Peyer's patch (tissue), 4 donors: ENCODE measurements at places on chromosomes 2 and 18. TPM values are rescaled to one million over a fixed set of nuclear protein-coding genes. Genes with fewer than 3 reads are reported as not detected.

Gene CYP27A1
- 68.5 TPM for total RNA-seq

Gene MTCL1
- 27.2 TPM for total RNA-seq

Gene DGKD
- 172 TPM for total RNA-seq

Gene HOXD8
- 4.6 TPM for total RNA-seq

Gene MDH1B
- total RNA-seq = 0.40 TPM

Gene PLA2R1
- total RNA-seq = 28.3 TPM

Gene TTLL4
- total RNA-seq = 44.7 TPM

Gene REG1B
- 107 TPM for total RNA-seq

Gene NAT8
- total RNA-seq = not detected

Gene GKN1
- total RNA-seq = not detected

Gene KIAA2012
- 0.27 TPM for total RNA-seq

Gene COL5A2
- 10.2 TPM for total RNA-seq

- peak overlapping the region; percentile 99 for H3K4me3 ChIP-seq
- DNase-seq = peak; percentile 53
- peak overlapping the region; percentile 84 for H3K27ac ChIP-seq
- peaks cover 5% of the 10 kb centered on the region for H3K36me3 ChIP-seq
- peaks cover 23% of the 10 kb centered on the region for H3K4me1 ChIP-seq
Measured at GRCh38 chr18:79950515-79951341, 725 bp downstream of the SLC66A2 start.

- H3K4me1 ChIP-seq = no peaks in the 10 kb centered on the region
- no peaks in the 10 kb centered on the region for H3K27me3 ChIP-seq
- DNase-seq = peak; percentile 75
- peak within 1 kb of the TSS; percentile 96 for H3K27ac ChIP-seq
- peak within 1 kb of the TSS; percentile 51 for H3K4me3 ChIP-seq
- no peaks in the 10 kb centered on the region for H3K36me3 ChIP-seq
Measured at GRCh38 chr18:32018331-32019250, at the start of gene RNF125. TSS of gene RNF125 (plus strand) at chr18:32018825. CDS start at chr18:32018864, 39 bp downstream.

GRCh38 chr2:213032607-213033006, 118.8 kb downstream of the IKZF2 start:
- no peaks in the 10 kb centered on the region for H3K4me1 ChIP-seq
- H3K27me3 ChIP-seq = no peaks in the 10 kb centered on the region
- H3K36me3 ChIP-seq = no peaks in the 10 kb centered on the region
- H3K27ac ChIP-seq = no peak overlapping the region
- DNase-seq = no peak

DNA sequence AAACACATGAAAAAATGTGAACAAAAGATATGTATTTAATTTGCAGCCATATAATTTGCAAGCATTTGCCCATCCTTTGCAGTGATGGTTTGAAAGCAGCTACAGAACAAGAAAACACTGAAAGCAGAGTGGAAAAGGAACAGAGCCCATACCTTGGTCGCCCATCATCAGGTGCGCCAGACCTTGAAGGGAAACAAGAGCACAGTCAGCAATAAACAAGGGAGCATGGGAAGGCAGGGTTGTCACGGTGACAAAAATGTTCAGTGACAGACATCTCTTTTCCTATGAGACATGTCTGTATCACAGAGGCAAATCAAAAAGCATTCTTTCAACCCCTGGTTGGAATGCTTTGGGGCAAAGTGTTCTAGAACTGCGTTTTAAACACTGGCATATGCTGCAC, 109.4 kb downstream of the NRXN1 start:
- no peaks in the 10 kb centered on the region for H3K4me1 ChIP-seq
- H3K4me3 ChIP-seq = no peak overlapping the region
- DNase-seq = no peak
- no peak overlapping the region for H3K27ac ChIP-seq

GRCh38 chr18:26960911-26961310, 95.4 kb upstream of the AQP4 start:
- no peak for DNase-seq
- H3K27ac ChIP-seq = no peak overlapping the region
- H3K4me3 ChIP-seq = no peak overlapping the region
- no peaks in the 10 kb centered on the region for H3K4me1 ChIP-seq
- H3K27me3 ChIP-seq = no peaks in the 10 kb centered on the region

GRCh38 chr2:160561551-160562295, 68.1 kb upstream of the RBMS1 start:
- H3K4me3 ChIP-seq = no peak overlapping the region
- H3K4me1 ChIP-seq = no peaks in the 10 kb centered on the region
- no peaks in the 10 kb centered on the region for H3K27me3 ChIP-seq

DNA sequence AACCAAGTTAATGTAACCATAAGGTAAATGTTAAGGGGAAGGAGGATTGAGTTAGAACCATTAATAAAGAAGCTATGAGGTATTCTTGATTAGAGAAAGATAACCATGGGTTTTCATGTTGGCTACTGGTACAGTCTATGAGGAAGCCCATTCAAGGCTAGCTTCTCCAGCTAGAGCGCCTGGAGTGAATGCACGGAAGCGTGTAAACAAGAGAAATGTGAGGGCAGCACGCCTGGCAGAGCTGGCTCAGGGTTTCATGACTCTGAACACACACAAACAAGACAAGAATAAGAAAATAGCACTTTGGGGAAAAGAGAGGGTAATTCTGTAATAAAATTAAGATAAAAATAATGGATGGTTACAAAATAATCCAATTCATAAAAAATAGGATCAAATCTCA, 255.3 kb downstream of the PDE11A start:
- H3K27me3 ChIP-seq = no peaks in the 10 kb centered on the region
- no peaks in the 10 kb centered on the region for H3K36me3 ChIP-seq
- H3K4me1 ChIP-seq = no peaks in the 10 kb centered on the region
- no peak overlapping the region for H3K4me3 ChIP-seq
- DNase-seq = no peak

- no peak overlapping the region for H3K4me3 ChIP-seq
- no peaks in the 10 kb centered on the region for H3K36me3 ChIP-seq
- H3K27me3 ChIP-seq = no peaks in the 10 kb centered on the region
- no peaks in the 10 kb centered on the region for H3K4me1 ChIP-seq
- no peak for DNase-seq
- H3K27ac ChIP-seq = no peak overlapping the region
Measured at GRCh38 chr2:189409131-189409530, 32.1 kb upstream of the WDR75 start.

DNA sequence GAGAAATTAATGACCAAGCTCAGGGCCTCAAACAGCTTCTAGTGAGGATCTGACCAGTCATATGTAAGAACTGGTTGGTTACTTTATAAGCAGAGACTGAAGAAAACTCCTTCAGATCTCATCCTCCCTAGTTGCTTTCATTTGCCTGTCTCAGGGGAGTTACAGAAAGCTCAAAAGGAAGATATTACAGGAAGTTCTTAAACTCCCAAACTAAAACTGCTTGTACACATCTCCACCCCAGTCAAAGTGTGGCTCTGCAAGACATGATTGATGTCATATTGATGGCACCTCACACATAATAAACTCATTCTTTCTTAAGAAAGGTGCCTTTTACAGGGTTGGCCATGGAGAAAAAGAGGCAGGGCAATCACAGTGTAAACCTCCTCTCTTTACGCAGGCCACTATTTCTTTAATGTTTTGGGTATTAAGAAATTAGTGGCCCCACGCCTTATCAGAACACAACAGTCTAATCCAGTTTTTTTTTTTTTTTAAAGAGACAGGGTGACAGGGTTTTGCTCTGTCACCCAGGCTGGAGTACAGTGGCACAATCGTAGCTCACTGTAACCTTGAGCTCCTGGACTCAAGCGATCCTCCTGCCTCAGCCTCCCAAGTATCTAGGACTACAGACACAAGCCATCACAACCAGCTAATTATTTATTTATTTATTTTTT, 62.6 kb upstream of the STK17B start:
- peaks cover 23% of the 10 kb centered on the region for H3K4me1 ChIP-seq
- DNase-seq = peak; percentile 46
- H3K4me3 ChIP-seq = no peak overlapping the region
- no peaks in the 10 kb centered on the region for H3K27me3 ChIP-seq

- no peaks in the 10 kb centered on the region for H3K27me3 ChIP-seq
- H3K36me3 ChIP-seq = no peaks in the 10 kb centered on the region
- no peak overlapping the region for H3K27ac ChIP-seq
Measured at GRCh38 chr2:230160112-230160660, 59.6 kb downstream of the SP110 start.

GRCh38 chr2:9287400-9288045, 80.9 kb downstream of the ASAP2 start:
- no peaks in the 10 kb centered on the region for H3K27me3 ChIP-seq
- no peak for DNase-seq
- no peaks in the 10 kb centered on the region for H3K36me3 ChIP-seq

GRCh38 chr2:180314086-180314485, 307.0 kb upstream of the CWC22 start:
- H3K36me3 ChIP-seq = no peaks in the 10 kb centered on the region
- H3K4me1 ChIP-seq = no peaks in the 10 kb centered on the region
- DNase-seq = no peak
- no peaks in the 10 kb centered on the region for H3K27me3 ChIP-seq
- H3K27ac ChIP-seq = no peak overlapping the region

- no peak overlapping the region for H3K4me3 ChIP-seq
- no peak for DNase-seq
- H3K4me1 ChIP-seq = no peaks in the 10 kb centered on the region
- no peaks in the 10 kb centered on the region for H3K36me3 ChIP-seq
- H3K27me3 ChIP-seq = no peaks in the 10 kb centered on the region
Measured at GRCh38 chr2:230473378-230473777, 57.4 kb downstream of the SP100 start.

DNA sequence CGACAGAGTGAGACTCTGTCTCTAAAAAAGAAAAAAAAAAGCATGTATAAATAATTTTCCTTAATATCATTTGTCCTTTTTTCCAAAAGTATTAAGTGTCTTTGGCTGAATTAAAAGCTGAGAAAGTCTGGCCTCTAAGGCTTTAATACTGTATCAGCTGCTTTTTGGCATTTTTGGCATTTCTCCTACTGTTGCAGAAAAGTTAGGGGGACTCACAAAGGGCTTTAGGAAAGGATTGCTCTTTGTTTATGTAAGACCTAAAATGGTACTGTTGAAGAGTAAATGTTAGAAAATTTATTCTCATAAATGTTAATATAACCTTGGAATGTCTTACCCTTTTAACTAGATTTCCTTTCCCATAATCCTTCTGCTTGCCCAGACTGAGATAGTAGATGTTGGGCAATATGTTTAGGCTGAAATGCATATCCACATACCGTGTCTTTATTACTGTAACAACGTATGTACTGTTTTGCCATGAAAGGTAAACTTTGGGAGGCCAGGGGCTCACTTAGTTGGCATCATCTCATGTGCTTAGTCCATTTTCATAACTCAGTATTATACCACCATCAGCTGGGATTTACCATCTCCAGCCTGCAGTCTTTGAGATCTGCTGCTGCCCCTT, 18.0 kb upstream of the STON1 start:
- peaks cover 54% of the 10 kb centered on the region for H3K36me3 ChIP-seq
- no peak overlapping the region for H3K4me3 ChIP-seq
- H3K27me3 ChIP-seq = no peaks in the 10 kb centered on the region
- no peak for DNase-seq
- peaks cover 8% of the 10 kb centered on the region for H3K4me1 ChIP-seq
- H3K27ac ChIP-seq = no peak overlapping the region

GRCh38 chr2:166074430-166074829, 53.4 kb downstream of the SCN1A start:
- DNase-seq = no peak
- no peak overlapping the region for H3K4me3 ChIP-seq
- H3K36me3 ChIP-seq = no peaks in the 10 kb centered on the region
- H3K27me3 ChIP-seq = no peaks in the 10 kb centered on the region
- no peaks in the 10 kb centered on the region for H3K4me1 ChIP-seq

- H3K27me3 ChIP-seq = no peaks in the 10 kb centered on the region
- no peaks in the 10 kb centered on the region for H3K36me3 ChIP-seq
- no peak for DNase-seq
- no peak overlapping the region for H3K27ac ChIP-seq
- no peaks in the 10 kb centered on the region for H3K4me1 ChIP-seq
Measured at GRCh38 chr2:61722318-61722717, 131.5 kb downstream of the FAM161A start.

DNA sequence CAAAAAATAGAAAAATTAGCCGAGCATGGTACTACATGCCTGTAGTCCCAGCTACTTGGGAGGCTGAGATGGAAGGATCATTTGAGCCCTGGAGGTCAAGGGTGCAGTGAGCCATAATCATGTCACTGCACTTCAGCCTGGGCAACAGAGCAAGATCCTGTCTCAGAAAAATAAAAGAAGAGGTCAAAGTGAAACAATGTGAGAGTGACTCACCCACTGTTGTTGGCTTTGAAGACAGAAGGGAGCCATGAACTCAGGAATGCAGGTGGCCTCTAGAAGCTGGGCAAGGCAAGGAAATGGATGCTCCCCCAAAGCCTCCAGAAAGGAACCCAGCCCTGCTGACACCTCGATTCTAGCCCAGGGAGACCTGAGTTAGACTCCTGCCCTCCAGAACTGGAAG, 3.7 kb upstream of the TMEM214 start:
- H3K27me3 ChIP-seq = no peaks in the 10 kb centered on the region
- H3K4me3 ChIP-seq = no peak overlapping the region
- peaks cover 29% of the 10 kb centered on the region for H3K36me3 ChIP-seq
- DNase-seq = no peak
- H3K4me1 ChIP-seq = peaks cover 11% of the 10 kb centered on the region

- H3K4me3 ChIP-seq = no peak overlapping the region
- H3K27me3 ChIP-seq = no peaks in the 10 kb centered on the region
- no peak overlapping the region for H3K27ac ChIP-seq
- no peaks in the 10 kb centered on the region for H3K36me3 ChIP-seq
- H3K4me1 ChIP-seq = no peaks in the 10 kb centered on the region
Measured at GRCh38 chr2:9232886-9233285, 26.3 kb downstream of the ASAP2 start.

- no peak for DNase-seq
- H3K27ac ChIP-seq = no peak overlapping the region
- H3K4me3 ChIP-seq = no peak overlapping the region
- H3K27me3 ChIP-seq = no peaks in the 10 kb centered on the region
Measured at GRCh38 chr2:67516899-67517530, 119.9 kb downstream of the ETAA1 start.

DNA sequence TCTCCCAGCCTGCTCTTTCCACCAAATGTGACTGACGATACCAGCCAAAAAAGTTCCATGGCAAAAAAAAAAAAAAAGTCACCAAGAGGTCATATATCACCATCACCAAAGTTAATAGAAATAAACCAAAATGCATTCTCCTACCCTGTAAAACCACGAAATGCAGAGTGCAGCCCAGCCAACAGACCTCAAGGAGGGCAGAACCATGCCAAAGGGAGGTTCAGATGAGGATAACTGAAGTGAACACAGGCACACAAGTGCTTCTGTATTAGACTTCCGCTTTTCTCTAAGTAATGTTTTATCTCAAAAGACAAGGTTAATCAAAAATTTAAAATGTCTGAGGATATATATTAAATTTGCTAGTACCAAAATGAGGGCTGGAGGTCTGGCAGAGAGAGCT, 5.5 kb downstream of the SERPINE2 start:
- DNase-seq = no peak

GRCh38 chr2:158900345-158900744, 68.1 kb upstream of the TANC1 start:
- H3K27me3 ChIP-seq = no peaks in the 10 kb centered on the region
- no peaks in the 10 kb centered on the region for H3K36me3 ChIP-seq
- no peak for DNase-seq
- no peak overlapping the region for H3K27ac ChIP-seq
- no peak overlapping the region for H3K4me3 ChIP-seq

- peak overlapping the region; percentile 42 for H3K27ac ChIP-seq
- peaks cover 46% of the 10 kb centered on the region for H3K4me1 ChIP-seq
- H3K27me3 ChIP-seq = no peaks in the 10 kb centered on the region
- DNase-seq = no peak
- H3K36me3 ChIP-seq = no peaks in the 10 kb centered on the region
Measured at GRCh38 chr18:75227535-75228296, 17.1 kb downstream of the TSHZ1 start.
